ENCODE measurements at places on chromosomes 2 and 18.

- no peak for DNase-seq
Observed at GRCh38 chr2:26811791-26812694, 26.2 kb downstream of the CENPA start.

GRCh38 chr18:5995626-5996025 lies 100.3 kb upstream of the TMEM200C start:
- no peak for DNase-seq

GRCh38 chr2:132953771-132954170 lies 283.8 kb upstream of the LYPD1 start:
- DNase-seq: no peak

DNA sequence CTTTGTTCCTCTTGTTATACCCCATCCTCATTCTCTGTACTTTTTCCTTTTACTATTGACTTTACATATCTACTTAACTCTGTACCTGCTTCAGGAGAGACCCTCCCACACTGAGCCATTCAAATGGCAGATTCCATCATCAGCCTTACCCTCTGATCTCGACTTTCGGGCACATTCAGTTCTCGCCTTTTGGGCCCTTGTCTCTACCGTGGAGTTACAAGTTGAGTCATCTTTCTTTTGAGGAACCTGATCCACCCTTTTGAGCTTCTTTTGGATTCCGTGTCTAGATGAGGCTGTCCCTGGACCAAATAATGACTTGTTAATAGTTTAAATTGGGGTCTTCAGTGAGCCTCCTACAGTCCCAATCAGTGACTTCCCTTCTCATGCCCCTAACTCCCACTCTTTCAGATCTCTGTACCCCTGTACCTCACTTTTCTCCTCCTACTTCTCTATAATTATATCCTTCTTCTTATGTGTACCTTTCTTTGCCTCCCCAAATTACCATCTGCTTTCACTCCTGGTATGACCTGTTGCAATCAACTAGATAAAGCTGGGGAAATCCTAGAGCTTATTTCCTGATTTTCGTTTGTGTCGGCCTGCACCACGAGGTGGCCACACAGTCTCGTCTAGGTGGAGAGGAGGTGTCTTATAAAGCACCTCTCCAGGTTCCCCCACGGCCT lies 17.2 kb downstream of the SP110 start:
- no peak for DNase-seq

DNA sequence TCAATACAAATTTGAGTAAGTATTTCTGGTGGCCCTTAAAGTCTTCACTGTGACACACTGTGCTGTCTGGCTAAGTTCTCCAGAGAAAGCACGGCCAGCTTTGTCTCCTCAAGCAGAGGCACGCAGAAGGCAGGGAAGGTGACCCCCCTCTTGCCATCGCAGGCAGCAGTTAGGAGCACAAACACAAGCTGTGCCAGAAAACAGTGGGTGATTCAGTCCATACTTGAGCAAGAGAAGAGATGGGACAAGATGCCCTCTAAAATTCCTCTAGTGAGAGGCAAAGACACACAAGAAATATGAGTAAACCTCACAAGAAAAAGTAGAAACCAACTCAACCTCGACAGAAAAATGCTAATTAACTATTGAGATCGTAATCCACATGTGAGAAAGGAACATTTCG lies 9.8 kb downstream of the MCEE start:
- DNase-seq: no peak

DNA sequence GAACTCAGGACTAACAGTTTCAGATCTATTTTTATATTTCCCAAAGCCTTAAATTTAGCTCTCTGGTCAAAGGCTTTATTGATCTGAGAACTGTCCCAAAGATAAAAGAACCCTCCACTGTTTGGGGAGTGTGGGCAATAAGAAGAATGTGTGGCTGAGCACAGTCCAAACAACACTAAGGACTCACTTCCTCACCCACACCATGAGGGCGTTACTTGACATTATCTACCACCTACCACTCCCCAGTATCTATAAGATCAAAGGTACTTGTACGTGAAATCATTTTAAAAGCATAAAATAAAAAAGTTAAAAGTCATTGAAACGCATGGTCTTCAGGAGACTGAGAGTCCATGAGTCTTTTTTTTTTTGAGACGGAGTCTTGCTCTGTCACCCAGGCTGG lies 54.6 kb upstream of the NFU1 start:
- DNase-seq: no peak

DNA sequence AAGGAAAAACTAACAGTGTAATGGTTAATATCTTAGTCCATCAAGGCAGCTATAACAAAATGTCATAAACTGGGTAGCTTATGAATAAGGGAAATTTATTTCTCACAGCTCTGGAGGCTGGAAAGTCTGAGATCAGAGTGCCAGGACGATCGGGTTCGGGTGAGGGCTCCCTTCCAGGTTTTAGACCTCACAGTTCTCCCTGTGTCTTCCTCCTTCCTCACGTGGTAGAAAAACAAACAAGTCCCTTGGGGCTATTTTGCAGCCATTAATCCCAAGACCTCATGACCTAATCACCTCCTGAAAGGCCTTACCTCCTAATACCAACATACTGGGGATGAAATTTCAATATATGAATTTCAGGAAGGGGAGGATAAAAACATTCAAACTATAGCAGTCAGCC lies 455.9 kb downstream of the CNTNAP5 start:
- DNase-seq: no peak

DNA sequence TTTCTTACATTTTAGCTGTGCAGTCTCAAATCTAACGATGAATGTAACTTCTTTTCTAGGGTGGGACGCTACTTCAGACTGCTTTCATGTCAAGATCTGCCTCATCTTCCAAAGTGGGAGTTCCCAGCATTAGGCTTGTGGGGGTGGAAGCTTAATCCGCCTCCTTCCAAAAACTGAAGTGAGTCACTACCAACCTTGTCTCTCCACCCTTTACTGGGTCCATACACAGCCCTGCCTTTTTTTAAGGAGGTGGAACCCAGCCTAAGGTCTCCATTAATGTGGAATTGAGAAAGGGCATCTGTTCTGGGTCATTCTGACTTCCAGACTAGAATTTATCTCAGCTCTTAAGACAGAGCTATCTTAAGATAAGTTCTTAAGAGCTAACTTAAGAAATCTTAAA lies 42.0 kb upstream of the NFE2L2 start:
- DNase-seq: no peak

- peak; percentile 95 for DNase-seq
Observed at GRCh38 chr2:226211439-226211838, 588.2 kb downstream of the IRS1 start.

DNA sequence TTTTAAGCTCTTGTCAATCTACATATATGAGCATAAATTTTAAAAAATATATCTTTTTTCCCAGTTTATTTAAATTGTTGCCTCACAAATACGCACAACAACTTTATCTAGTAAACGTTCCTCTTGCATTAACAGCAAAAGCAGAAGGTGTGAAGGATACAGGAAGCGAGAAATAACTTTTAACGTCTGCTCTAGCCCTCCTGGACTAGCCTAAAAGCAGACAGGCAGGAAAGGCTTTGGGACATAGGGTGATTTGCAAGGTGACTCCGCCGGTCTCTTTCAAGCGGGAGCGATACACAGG lies 434 bp upstream of the DUSP19 start:
- no peak for DNase-seq

GRCh38 chr2:57497489-57498096 lies 549.0 kb upstream of the VRK2 start:
- DNase-seq: peak; percentile 58

- peak; percentile 93 for DNase-seq
Observed at GRCh38 chr18:69817335-69817940, 130.2 kb downstream of the CD226 start.

DNA sequence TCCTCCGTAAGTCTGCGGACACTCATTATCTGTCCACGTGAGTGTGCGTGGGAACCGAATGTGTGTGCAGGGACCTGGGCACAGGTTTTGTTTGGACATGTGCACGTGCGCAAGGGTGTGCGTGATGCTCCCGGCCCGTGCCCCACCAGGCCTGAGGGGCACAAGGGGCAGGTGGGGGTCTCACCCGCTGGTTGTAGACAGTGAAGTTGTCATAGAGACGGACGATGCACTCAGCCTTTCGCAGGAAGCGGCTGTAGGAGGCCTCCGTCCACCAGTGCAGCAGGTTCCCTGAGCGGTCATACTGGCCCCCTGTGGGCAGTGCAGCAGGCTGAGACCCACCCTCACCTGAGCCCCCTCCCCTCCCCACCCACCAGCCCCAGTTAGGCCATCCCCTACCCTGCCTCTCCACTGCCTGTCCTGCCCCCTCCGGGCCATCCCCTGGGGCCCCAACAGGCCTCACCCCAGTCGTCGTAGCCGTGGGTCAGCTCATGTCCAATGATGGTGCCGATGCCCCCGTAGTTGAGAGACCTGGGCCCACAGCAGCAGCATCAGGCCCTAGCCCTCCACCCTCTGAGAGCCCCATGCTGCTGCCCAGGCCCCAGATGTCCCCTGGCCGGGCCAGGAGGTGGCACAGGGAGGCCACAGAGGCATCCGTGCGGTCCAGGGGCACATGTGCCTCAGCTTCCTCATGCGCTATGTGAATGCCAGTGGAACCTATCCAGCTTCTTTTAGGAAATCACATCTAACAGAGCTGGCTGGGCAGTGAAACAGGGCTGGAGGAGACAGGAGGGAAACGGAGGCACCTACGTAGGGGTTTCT lies 6.1 kb downstream of the ECEL1 start:
- no peak for DNase-seq

GRCh38 chr18:49973592-49973991 lies 160.3 kb upstream of the ACAA2 start:
- no peak for DNase-seq

- DNase-seq: peak; percentile 59
Observed at GRCh38 chr2:102615620-102616436, 3.5 kb upstream of the SLC9A2 start.

GRCh38 chr2:240966457-240966905 lies 31.9 kb upstream of the SNED1 start:
- no peak for DNase-seq

DNA sequence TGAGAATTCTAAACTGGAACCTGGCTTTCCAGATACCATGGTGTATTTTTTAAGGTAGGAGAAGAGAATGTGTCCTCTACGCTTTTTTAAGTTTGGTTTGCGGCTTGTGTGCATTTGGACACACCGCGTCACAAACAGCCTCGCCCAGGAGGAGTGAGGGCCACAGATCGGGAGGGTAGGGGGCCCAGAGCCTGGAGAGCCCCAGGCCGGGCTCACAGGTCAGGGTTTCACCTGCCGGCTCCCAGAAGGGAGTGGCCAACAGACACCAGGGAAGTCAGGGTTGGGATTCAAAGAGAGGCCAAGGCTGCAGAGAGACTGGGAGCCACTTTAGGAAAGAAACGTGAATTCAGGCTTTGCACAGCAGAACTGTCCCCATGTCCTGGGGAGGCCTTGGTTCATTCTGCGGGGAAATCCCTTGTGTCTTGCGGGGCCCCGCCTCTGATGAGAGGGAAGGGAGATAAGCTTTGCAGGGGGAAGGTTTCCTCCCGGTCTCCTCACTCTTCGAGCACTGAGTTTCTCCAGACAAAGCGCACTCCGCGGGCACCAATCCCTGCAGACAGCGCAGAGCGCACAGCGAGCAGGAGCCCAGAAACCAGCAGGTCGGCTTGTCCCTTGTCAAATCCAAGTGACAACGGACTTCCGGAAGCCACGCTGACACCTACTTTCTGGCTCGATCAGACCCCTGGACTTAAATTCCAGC lies 2.0 kb upstream of the TUBB6 start:
- DNase-seq: no peak

GRCh38 chr2:240919786-240920782 lies 13.9 kb downstream of the CROCC2 start:
- DNase-seq: no peak

DNA sequence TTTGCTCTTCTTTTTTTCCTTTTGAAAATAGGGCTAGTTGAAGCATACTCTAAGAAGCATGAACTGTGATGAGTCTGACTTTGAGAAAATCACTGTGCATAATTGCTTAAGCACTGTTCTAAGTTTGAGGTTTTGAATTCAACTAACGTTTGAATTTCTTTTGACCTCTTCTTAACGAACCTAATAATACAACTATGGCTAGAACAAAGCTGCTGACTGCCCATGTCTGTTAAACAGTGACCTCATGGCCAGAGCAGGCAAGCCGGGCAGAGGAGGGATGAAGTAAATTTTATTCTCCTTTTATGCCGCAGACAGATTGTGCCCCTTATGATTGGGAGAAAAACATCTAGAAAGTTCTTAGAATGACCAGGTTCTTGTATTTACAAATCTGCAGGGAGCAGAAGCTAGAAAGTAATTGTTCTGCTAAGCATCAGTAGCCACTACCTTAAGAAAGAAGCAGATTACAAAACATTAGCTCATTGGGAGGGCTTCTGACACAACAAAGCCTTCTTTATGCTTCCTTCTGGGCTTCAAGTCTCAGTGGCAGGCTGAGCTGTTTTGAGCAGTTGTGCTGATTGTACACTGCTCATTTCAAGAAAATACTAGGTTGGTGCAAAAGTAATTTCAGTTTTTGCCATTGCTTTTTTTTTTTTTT lies 97.8 kb upstream of the RASGRP3 start:
- DNase-seq: no peak
